ENCODE measurements at places on chromosomes 4 and X.

DNA sequence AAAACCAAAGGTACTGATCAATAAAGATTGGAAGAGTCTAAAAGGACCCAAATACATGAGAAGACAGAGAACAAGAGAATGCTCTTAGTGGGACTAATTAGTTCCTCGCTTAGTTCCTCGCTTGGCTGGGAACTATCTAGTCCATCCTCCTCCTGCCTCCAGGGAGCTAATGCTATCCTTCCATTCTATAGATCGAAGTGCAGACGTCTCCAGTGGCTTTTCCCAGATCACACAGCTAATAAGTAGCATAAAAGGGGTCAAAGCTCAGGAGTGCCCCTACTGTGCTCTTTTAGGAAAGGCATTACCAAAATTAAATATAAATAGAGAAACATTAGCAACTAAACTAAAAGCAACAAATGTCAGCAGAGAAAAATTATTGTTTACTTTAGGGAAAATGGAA, 42.3 kb upstream of the PPARGC1A start:
- DNase-seq, result no peak

GRCh38 chr4:77538574-77539157, 67.0 kb upstream of the CXCL13 start:
- no peak for DNase-seq

DNA sequence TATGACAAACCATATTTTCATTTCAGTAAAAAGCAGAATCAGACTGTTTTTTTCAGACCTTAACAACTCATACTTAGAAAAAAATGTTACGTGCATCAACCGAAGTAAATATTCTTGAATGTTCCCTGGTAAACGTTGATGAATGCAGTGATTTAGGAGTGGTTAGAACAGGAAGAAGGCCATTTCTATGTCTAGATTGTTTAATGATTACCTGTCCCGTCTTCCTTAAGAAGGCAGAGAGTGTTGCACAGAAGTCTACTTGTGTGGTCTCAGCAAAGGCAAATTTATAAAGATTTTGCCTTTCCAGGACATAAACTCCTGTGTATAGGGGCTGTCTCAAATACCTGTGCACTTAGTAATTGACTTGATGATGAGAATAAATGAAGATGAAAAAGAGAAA, 134.5 kb downstream of the MGST2 start:
- DNase-seq, result no peak

DNA sequence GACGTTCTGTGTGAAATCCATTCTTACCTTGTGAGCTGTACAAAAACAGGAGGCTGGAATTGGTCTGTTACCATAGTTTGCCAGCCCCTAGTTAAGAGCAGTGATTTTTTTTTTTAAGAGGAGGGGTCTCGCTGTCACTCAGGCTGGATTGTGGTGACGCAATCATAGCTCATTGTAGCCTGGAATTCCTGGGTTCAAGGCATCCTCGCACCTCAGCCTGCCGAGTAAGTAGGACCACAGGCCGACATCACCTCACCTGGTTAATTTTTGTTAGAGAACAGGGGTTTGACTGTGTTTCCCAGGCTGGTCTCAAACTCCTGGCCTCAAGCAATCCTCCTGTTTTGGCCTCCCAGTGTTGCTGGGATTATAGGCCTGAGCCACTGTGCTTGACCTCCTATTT, 7.5 kb downstream of the USP9X start:
- no peak for DNase-seq

DNA sequence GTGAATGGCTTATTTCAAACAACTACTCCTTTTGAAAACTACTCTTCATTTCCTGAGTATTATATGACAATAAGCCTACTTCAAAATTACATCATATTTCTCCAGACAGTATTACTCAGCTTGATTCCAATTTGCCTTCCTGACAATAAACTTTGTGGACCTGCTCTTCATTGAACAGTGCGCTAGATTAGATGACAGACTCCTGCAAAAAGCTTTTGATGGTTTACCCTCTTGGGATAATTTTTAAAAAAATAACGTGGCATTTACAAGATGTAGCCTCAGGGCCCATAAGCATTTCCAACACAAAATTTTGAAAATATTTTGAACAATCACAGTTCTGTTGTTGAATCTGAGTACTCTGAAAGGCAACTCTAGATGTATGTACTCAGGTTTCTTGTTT, 25.9 kb downstream of the MGAT4D start:
- DNase-seq, result no peak

DNA sequence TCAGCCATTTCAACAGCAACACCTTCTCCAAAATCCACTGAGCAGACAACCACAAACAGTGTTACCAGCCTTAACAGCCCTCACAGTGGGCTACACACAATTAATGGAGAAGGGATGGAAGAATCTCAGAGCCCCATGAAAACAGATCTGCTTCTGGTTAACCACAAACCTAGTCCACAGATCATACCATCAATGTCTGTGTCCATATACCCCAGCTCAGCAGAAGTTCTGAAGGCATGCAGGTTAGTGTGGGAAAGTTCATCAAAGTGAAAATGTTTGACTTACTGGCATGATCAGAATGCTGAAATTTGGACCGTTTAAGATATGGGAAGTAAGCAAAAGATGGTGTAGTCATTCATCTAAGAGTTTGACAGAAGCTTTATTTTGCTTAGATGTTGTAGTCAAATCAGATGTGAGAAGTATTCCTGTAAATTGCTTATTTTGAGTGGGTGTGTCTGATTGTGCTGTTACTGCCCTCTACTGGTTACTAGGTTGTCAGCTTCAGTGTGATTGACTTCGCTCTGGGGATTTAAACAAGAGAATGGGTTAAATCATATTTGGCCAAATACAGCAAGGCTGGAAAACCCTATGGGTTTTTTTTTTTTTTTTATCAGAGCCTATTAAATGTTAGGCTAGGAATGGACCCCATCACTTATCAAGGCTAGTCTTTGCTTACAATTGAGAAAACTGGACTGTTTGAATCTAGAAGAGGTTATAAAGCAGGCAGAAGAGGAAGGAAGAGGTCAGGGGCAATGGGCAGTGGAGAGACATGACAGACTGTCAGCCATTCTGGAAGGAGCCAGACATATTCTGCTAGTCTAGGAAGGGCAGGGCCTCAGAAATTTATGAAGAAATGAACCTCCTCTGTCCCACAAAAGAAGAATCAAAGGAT, 130.3 kb downstream of the DIPK2B start:
- DNase-seq, result no peak

GRCh38 chr4:110915301-110915700, 292.4 kb upstream of the PITX2 start:
- no peak for DNase-seq

- no peak for DNase-seq
Observed at GRCh38 chrX:116142976-116143375, 27.6 kb upstream of the AGTR2 start.

- no peak for DNase-seq
Observed at GRCh38 chr4:106426069-106426468, 57.5 kb upstream of the GIMD1 start.

DNA sequence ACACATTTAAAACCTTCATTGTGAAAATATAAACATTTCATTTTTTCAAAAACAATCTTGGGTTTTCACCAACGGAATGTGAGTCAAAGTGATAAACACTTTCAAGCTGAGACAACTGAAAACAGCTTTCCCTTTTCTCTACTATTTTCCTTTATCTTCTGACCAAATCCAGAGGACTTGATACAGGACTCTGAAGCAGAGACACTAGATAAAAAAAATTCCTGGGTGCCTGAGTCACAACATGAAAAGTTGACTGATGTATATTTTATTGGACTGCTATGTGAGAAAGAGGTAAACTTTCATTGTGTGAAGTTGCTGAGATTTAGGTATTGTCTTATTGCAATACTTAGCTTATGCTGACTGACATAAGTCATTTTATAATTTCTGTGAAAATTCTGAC, 411.2 kb downstream of the SPOCK3 start:
- no peak for DNase-seq

GRCh38 chr4:80172203-80172602, 25.1 kb upstream of the PRDM8 start:
- DNase-seq, result no peak

GRCh38 chrX:38694394-38694793, 106.9 kb upstream of the MID1IP1 start:
- DNase-seq, result no peak

DNA sequence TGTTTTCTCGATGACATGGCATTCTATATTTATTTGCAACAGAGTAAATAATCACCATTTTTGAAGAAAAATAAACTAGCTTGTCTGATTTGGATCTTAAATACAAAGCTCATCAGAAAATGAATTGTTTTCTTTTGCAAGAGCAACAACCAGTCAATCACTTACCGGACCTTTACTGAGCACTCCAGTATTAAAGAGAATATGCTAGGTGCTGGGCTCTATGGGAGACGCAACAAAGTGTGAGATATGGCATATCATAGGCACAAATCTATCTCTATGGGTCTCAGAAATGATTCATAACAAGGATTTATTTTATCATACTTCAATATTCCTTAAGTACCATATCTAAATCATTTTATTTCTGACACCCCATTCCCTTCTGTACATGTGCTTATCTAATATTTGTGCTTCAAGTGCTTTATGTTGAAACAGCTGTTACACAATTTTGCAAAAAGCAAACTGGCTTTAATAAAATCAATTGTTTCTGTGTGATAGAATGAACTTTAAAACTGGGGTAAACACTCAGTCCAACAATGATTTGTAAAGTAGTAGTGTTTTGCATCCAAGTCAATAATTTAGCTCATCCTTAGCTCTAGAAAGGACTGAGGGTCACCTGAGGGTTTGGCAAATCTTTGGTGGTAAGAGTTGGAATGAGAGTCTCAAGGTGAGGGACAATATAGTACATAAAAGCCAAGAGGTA, 88.4 kb upstream of the SPANXB1 start:
- no peak for DNase-seq

DNA sequence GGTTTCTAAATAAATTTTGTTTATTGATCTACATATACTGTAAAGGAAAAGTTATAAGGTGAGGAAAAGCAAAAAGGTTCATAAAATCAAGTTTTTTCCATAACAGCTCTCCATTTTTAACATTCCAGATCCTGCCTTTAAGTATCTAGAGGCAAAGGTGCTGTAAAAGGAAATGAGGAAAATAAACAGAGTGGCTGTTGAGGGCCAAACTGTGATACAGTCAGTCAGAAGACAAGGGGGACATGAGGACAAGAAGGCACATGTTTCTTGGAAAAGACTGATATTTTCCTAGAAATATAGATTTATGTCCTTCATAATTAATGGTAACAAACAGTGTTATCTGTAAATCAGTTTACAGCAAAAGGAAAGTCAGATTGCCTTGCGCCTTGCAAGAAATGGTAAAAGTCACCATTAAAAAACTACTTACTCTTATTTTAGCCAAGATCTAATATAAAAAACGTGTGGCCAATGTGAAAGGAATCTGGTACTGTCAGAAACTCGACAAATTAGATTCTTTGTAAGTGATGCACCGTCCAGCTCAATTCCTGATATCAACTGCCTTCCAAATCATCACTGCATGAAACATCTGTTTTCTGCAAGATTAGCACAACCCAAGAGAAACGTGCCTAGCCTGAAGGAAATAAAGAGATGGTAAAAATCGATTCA, 34.0 kb upstream of the VEGFD start:
- DNase-seq, result no peak

DNA sequence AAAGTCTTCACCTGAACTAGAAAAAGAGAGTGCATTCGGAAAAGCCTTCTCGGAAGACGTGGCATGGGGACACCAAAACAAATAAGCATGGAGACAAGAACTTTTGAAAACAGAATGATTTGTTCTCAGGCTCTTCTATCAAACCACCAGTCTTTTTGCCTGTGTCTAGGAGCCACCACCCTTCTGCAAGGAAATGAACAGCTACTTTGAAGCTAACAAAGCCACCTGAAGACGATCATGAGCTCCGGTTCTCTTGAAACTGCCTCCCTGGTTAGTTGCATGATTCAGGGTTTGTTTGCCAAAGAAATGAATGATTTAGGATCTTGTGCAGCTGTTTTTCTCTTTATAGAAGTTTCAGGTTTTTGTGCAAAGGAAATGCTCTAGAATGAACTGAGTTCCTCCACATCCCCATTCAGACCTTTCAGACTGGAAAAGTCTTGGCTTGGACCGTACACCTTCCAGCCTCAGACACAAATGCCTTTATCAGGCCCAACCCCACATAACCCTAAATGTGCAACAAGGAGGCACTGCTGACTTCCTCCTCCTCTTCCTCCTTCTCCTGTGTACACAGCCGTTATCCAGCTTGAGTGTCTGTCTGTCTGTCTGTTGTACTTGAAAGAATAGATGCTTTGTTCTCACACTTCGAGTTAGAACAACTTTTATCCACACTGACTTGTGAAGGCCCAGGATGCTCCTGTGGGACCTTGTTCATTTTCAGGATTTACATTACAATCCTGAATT, 334.8 kb upstream of the KLF3 start:
- DNase-seq, result no peak
